ENCODE measurements at places on chromosomes 13 and 19. TPM values are rescaled to one million over a fixed set of nuclear protein-coding genes. Genes with fewer than 3 reads are reported as not detected.

- H3K36me3 ChIP-seq: no peaks in the 10 kb centered on the region
- peak overlapping the region; percentile 66 for H3K4me3 ChIP-seq
- no peak for DNase-seq
- no peaks in the 10 kb centered on the region for H3K4me1 ChIP-seq
- no peak overlapping the region for H3K27ac ChIP-seq
Observed at GRCh38 chr19:55369653-55370304, 484 bp downstream of the IL11 start.

DNA sequence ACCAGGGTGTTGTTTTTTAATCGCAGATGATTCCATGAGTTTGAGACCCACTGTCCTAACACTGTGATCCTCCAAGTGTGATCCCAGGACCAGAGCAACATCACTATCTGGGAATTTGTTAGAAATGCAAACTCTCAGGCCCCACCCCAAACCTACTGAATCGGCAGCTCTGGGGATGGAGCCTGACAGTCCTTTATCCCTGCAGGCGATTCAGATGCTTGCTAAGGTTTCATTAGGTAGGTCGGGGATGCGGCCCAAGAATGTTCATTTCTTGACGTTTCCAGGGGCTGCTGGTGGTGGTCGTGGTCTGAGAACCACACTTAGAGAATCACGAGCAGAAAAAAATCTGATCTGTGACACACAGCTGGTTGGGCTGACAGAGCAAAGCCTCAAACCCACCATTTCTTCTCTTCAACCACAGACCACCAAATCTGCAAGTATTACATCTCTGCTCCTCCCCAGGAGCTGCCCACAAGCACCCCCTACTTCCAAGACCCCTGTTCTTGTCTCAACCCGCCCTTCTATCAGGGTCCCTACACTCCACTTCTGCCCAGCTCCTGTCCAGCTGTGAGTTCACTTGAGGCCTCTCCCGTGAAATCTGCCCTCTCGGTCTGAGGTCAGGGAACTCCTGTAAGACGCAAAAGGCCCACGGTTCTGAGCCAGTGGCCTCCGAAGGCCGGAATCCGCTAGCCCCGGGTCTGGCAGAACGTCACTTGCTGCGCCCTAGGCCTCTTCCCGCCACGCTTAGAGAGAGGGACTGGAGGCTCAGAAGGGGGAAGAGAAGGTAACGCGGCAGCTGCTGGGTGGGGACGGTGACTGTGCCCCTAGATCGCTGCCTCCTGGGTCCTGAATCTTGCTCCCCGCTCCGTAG, 1.1 kb upstream of the FARP1 start:
- H3K4me3 ChIP-seq: peak overlapping the region; percentile 34
- H3K27ac ChIP-seq: no peak overlapping the region
- peaks cover 56% of the 10 kb centered on the region for H3K27me3 ChIP-seq
- H3K4me1 ChIP-seq: peaks cover 4% of the 10 kb centered on the region
- H3K36me3 ChIP-seq: no peaks in the 10 kb centered on the region

DNA sequence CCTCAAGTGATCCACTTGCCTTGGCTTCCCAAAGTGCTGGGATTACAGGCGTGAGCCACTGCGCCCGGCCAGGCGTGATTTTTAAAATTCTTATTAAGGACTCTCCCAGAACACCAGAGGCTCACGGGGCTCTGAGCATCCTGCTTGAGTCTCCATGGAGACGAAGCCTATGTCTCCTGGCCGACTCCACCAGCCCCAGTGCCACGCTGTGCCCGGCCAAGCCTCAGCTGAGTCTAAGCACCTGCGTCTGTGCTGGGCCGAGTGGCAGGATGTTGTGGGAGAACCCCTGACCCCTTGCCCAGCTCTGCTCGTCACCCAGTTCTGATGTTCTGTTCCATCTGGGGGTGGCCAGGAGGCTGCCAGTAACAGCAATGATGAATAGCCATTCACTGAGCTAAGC, 3.9 kb upstream of the CELF5 start:
- peaks cover 6% of the 10 kb centered on the region for H3K27me3 ChIP-seq
- no peaks in the 10 kb centered on the region for H3K4me1 ChIP-seq
- no peak overlapping the region for H3K4me3 ChIP-seq
- DNase-seq: no peak

GRCh38 chr19:53553865-53554791, 16.2 kb downstream of the ZNF331 start:
- H3K36me3 ChIP-seq: peaks cover 45% of the 10 kb centered on the region
- DNase-seq: peak; percentile 86
- H3K27me3 ChIP-seq: no peaks in the 10 kb centered on the region
- H3K27ac ChIP-seq: peak overlapping the region; percentile 94
- H3K4me1 ChIP-seq: peaks cover 16% of the 10 kb centered on the region
- peak overlapping the region; percentile 89 for H3K4me3 ChIP-seq

DNA sequence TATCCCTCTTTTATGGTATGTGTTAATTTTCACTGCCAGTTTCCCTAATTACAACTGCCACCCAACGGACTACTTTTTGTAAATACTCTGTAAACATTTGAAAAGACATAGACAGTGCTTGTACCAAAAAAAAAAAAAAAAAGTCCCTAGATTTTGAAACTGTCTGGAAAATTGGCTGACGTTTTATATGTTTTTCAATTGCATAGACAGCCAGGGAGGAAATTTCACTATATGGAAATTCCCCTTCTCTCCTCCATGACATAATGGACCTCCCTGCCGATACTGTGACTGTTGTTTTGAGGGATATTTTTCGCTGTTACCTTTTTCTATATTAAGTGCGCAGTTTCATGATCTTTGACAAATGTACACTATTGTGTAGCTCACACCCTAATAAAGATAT, 43.4 kb downstream of the C13orf42 start:
- peaks cover 29% of the 10 kb centered on the region for H3K4me1 ChIP-seq
- no peaks in the 10 kb centered on the region for H3K36me3 ChIP-seq
- no peak overlapping the region for H3K4me3 ChIP-seq

DNA sequence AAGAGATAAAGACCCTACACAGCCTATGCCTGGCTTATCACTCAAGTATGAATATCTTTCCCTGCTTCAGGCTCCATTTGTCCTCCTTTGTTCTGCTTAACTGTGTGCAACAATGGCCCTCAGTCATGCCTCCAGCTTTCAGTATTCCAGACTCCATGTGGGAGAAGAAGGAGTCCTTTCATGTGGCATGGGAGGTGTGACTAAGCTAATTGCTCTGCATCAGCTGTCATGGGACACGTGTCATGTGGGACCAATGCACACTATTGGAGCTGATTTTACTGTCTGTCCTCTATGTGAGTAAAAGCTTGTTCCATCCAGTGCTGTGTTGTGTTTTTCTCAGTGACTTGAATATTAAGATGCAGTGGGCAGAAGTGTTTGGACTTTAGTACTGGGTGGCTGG, 1198.3 kb downstream of the OLFM4 start:
- H3K27me3 ChIP-seq: no peaks in the 10 kb centered on the region
- no peak overlapping the region for H3K27ac ChIP-seq
- no peak overlapping the region for H3K4me3 ChIP-seq
- no peaks in the 10 kb centered on the region for H3K4me1 ChIP-seq

DNA sequence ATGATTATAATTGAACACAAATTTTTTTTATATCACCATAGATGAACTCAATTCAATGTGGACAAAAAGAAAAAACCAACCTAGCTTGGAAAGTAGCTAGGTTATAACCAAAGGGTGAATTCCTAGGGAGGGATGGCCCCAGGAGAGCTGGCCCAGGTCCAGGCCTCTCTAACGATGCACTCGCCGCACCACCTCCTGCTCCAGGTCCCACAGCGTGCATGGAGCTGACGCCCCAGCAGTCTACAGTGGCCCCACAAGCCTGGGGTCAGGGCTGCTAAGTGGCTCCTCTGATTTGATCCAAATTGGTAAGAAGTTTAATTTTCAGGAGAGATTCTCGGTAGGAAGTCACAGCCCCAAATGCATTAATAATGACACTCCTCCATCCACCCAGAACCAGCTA, 48.8 kb downstream of the TSHZ3 start:
- no peak overlapping the region for H3K27ac ChIP-seq
- DNase-seq: no peak
- no peaks in the 10 kb centered on the region for H3K36me3 ChIP-seq
- H3K27me3 ChIP-seq: peaks cover 3% of the 10 kb centered on the region
- no peak overlapping the region for H3K4me3 ChIP-seq

DNA sequence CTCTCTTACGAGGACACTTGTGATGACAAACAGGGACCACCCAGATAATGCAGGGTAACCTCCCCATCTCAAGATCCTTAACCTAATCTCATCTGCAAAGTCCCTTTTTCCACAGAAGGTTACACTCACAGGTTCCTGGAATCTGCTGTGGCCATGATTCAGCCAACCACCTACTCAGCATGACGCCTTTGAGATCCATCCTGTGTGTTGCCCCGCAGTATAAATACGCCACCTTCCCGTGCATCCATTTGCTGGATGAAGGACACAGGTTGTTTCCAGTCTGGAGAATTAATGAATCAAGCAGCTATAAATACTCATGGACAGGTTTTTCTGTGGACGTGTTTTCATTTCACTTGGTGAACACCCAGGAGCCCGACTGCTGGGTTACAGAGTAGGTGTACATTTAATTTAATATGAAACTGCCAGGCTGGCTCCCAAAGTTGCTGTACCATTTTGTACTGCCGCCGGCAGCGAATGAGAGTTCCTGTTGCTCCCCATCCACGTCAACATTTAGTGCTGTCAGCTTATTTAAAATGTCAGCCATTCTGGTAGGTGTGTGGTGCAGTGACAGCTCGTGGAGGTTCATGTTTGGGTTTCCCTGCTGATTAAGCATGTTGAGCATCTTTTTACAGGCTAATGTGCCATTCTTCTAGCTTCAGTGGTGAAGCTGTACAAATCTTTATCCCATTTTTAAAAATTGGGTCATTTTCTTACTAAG, 40.2 kb downstream of the ELL start:
- H3K27ac ChIP-seq: peak overlapping the region; percentile 94
- peaks cover 74% of the 10 kb centered on the region for H3K4me1 ChIP-seq
- peaks cover 12% of the 10 kb centered on the region for H3K36me3 ChIP-seq
- no peak for DNase-seq
- peak overlapping the region; percentile 62 for H3K4me3 ChIP-seq

- no peaks in the 10 kb centered on the region for H3K36me3 ChIP-seq
- H3K4me1 ChIP-seq: no peaks in the 10 kb centered on the region
- H3K4me3 ChIP-seq: no peak overlapping the region
- no peak overlapping the region for H3K27ac ChIP-seq
Observed at GRCh38 chr13:94384231-94384905, 95.1 kb downstream of the DCT start.

DNA sequence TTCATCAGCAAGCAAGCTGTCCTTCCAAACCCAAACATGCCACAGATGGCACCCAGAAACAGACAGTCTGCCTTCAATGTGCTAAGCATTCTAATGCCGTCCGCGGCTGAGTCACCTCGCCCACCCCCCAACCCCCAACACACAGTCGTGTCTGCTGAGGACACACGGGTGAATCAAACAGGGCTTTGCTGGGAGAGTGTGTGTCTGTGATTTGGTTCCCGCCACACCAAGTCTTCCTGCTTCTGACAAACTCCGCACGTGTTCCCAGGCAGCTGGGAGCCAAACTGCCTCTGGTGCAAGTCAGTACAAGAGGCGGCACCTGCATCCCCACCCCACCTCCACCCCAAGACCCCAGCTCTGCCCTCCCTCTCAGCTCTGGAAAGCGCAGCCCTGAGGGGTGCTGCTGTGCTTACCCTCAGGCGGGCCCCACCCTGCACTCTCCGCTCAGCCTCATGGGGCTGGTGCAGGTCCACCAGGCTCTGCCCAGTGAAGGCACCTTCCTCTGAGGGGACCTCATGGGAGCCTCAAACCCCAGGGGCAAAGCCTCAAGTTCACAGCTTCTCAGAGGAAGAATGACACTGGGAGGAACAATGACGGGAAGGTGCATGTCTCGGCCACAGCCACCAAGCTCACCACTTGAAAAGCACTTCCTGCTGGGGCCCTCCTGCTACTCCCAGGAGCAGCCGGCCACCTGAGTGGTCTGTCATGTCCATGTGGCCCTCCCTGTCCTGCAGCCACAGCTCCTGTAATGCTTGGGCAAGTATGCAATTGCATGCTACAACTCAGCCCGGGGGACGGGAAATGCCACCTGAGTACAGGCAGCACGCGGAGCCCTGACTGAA, 15.0 kb upstream of the SLC35E1 start:
- peaks cover 74% of the 10 kb centered on the region for H3K4me1 ChIP-seq
- DNase-seq: peak; percentile 45

DNA sequence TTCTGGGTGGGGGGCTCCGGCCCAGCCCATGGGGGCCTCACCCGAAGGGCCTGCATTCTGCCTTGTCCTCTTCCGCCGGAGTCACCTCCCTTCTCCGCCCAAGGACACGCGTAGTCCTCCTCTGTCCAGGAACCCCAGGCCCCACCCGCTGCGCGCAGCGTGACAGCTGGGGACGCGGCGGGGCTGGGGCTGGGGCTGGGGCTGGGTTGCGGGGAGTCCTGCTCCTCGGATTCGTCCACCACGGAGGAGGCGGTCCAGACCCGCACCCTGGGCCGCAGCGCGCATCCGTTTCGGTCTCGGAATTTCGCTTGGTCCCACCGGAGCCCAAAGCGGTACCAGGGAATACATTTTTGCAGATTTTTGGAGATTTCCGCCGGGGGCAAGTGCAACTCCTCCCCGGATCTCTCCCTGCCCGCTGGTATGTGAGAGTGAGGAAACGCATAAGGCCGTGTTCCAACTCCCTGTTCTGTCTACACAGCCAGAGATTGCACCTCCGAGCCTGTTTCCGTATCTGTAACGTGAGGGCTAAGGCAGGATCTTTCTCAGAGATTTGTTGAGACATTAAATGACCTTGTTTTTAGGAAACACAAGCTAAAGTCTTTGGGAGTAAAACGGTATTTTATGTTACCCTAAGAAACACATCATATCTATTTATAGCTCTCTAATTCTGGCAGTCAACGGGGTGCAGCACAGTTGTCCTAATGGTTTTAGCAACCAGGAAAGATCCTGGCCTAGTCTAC, at the start of gene COX7A1:
TSS of gene COX7A1 (minus strand) at position 96 of the 740 bp plus-strand sequence. CDS start at position 56, 40 bp downstream.
- H3K4me3 ChIP-seq: no peak within 1 kb of the TSS
- H3K36me3 ChIP-seq: peaks cover 33% of the 10 kb centered on the region
- no peaks in the 10 kb centered on the region for H3K27me3 ChIP-seq
- peaks cover 3% of the 10 kb centered on the region for H3K4me1 ChIP-seq

IGFL3 gene
- total RNA-seq: not detected

PRR19 gene
- total RNA-seq: 0.74 TPM

KLK3 gene
- total RNA-seq: not detected

PSG6 gene
- total RNA-seq: not detected

KBTBD7 gene
- 5.8 TPM for total RNA-seq

IZUMO1 gene
- total RNA-seq: 0.21 TPM
